ENCODE measurements at places on chromosomes 2 and 18.

- H3K4me3 ChIP-seq = peak overlapping the region; percentile 93
- H3K27me3 ChIP-seq = no peaks in the 10 kb centered on the region
- DNase-seq = no peak
- H3K36me3 ChIP-seq = no peaks in the 10 kb centered on the region
Measured at GRCh38 chr2:175167076-175167791, 769 bp downstream of the ATF2 start.

- no peak for DNase-seq
- H3K27me3 ChIP-seq = no peaks in the 10 kb centered on the region
- no peaks in the 10 kb centered on the region for H3K4me1 ChIP-seq
- H3K36me3 ChIP-seq = no peaks in the 10 kb centered on the region
- H3K4me3 ChIP-seq = no peak overlapping the region
Measured at GRCh38 chr18:62464266-62464665, 58.6 kb upstream of the ZCCHC2 start.

- no peak overlapping the region for H3K27ac ChIP-seq
- no peak for DNase-seq
- H3K4me3 ChIP-seq = no peak overlapping the region
- H3K36me3 ChIP-seq = peaks cover 4% of the 10 kb centered on the region
Measured at GRCh38 chr2:135573620-135574019, 42.3 kb downstream of the R3HDM1 start.

DNA sequence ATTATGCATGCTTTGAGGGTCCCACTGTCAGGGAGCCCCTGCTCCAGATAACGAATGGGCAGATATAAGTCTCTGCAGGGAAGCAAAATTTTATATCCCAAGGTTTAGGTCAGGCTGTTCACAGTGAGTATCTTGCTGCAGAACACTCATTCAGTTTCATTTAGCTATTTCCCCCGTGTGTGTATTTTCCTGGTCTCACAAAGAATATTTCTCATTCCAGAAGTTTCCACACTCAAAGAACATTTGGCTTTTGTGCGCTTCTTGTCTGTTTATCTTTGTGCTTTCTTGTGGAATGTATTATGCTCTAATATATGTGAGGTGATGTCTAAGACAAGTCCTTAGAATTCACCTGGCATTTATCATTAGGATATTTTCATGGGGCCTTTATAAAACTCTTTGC, 140.4 kb upstream of the MMADHC start:
- no peaks in the 10 kb centered on the region for H3K27me3 ChIP-seq
- H3K36me3 ChIP-seq = no peaks in the 10 kb centered on the region
- H3K4me1 ChIP-seq = no peaks in the 10 kb centered on the region
- no peak for DNase-seq
- H3K4me3 ChIP-seq = no peak overlapping the region
- no peak overlapping the region for H3K27ac ChIP-seq

DNA sequence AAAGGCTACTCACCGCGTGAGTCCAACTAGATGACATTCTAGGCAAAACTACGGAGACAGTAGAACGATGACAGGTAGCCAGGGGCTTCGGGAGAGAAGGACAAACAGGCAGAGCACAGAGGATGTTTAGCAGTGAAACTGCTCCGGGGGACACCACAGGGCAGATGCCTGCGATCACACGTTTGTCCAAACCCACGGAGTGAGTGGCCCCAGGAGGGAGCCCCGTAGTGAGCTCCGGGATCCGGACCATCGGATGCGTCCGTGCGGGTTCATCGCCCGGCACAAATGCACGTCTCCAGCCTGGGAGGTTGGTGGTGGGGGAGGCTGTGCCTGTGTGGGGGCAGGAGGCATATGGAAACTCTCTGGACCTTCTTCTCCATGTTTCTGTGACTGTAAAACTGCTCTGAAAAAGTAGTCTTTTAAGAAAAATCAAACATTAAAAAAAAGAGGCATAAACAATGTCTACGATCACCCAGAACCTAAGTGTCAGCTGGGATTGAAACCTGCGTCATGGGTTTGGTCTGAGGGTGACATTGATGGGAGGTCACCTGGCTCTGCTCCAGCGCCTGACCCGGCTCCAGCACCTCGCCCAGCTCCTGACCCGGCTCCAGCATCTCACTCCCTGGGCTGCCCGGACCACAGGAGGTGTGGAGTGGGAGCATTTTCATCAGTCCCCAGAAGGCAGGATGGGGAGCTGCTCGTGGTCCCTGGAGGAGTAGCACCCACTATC, 83.0 kb upstream of the CTDP1 start:
- no peaks in the 10 kb centered on the region for H3K4me1 ChIP-seq
- DNase-seq = no peak
- H3K27ac ChIP-seq = no peak overlapping the region
- H3K36me3 ChIP-seq = no peaks in the 10 kb centered on the region
- no peaks in the 10 kb centered on the region for H3K27me3 ChIP-seq

DNA sequence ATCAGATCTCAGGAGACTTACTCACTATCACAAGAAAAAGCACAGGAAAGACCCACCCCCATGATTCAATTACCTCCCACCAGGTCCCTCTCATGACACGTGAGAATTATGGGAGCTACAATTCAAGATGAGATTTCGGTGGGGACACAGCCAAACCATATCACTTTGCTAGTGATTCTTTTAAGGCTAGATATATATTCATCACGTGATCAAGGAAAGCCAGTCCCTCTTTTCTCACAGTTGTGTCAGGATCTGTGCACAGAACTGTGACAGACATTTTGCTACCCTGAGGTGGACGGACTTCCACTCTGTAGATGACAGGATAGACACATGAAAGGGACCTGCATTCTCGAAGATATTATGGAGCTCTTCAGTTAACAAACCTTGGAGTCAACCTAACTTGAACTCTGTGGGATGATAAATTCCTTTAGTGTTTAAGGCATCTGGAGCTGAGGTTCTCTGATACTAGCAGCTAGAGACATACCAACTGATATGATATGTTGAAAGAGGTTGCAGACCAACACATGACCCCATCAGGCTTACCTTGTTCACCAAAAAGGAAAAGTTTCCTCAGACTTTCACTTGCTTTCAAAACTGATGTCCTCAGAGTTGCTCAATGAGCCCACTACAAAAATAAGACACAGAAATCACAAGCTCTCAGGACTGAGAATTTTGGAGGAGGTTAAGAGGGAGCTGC, 66.3 kb upstream of the SCG2 start:
- no peak overlapping the region for H3K4me3 ChIP-seq
- no peaks in the 10 kb centered on the region for H3K36me3 ChIP-seq
- no peaks in the 10 kb centered on the region for H3K4me1 ChIP-seq
- no peak for DNase-seq
- H3K27me3 ChIP-seq = no peaks in the 10 kb centered on the region

DNA sequence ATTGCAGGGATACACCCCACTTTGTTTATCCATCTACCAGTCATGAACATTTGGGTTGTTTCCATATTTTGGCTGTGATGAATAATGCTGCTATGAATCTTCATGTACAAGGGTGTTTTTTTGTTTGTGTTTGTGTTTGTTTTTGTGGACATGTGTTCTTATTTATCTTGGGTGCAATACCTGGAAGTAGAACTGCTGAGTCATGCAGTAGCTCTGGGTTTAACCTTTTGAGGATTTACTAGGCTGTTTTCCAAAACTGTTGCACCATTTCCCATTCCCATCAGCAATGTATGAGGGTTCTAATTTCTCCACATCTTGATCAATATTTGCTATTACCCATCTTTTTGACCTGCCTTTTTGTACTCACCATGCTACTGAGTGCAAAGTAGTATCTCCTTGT, 140.0 kb upstream of the CYP1B1 start:
- H3K27me3 ChIP-seq = no peaks in the 10 kb centered on the region
- no peak overlapping the region for H3K27ac ChIP-seq
- DNase-seq = no peak
- no peak overlapping the region for H3K4me3 ChIP-seq

- peaks cover 41% of the 10 kb centered on the region for H3K27me3 ChIP-seq
- H3K27ac ChIP-seq = peak overlapping the region; percentile 59
- H3K4me1 ChIP-seq = peaks cover 38% of the 10 kb centered on the region
Measured at GRCh38 chr2:27264753-27265535, 2.1 kb upstream of the SLC30A3 start.

DNA sequence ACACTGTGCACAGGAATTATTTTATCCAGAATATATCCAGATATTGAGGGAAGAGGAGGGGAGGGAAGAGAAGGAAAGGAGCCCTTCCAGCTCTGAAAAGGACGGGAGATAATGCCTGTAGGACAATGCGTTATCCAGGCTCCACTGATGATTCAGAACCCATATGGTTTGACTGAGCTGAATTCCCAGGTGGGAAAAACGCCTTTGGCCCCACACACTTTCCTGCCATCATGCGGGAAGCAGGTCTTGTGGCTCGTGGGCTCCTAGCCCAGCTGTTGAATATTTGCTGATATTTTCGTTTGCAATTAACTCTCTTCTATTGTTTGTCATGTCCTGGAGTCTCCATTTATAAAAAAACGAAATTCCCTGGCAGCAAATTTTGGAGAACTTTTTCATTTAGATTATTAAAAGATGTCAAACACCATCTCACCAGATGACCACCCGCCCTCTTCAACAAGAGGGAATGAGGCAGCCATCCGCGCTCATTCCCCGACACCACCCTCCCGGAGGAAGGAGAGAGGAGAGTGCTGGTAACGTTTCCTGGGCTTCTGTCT, 8.9 kb downstream of the COL6A3 start:
- H3K27me3 ChIP-seq = peaks cover 8% of the 10 kb centered on the region
- no peaks in the 10 kb centered on the region for H3K4me1 ChIP-seq
- H3K4me3 ChIP-seq = no peak overlapping the region
- H3K36me3 ChIP-seq = no peaks in the 10 kb centered on the region
- no peak for DNase-seq
- H3K27ac ChIP-seq = no peak overlapping the region

GRCh38 chr2:1004398-1004797, 53.7 kb downstream of the SNTG2 start:
- no peak for DNase-seq
- H3K4me1 ChIP-seq = no peaks in the 10 kb centered on the region
- H3K36me3 ChIP-seq = no peaks in the 10 kb centered on the region
- no peak overlapping the region for H3K27ac ChIP-seq
- no peak overlapping the region for H3K4me3 ChIP-seq

GRCh38 chr18:58313491-58314032, 269.5 kb downstream of the NEDD4L start:
- peaks cover 7% of the 10 kb centered on the region for H3K4me1 ChIP-seq
- H3K36me3 ChIP-seq = no peaks in the 10 kb centered on the region
- H3K4me3 ChIP-seq = no peak overlapping the region

DNA sequence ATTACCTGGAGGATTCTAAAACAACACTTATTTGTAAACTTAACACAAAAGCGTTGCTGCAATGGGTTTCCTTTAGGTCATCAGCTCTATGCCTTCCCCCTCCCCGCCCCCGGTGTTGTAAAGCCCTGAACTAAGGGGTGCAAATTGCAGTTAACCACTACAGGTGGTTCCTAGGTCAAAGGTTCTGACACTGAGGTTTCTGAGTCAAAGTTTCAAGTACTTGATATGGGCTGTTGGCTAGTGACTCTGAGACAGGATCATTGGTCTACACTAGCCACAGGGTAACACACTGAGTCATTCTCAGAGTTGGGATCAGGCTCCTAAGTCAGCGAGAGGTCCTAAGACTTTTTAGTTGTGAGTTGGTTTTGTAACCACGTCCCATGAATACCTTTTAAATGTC, 15.4 kb downstream of the IL1B start:
- no peak overlapping the region for H3K27ac ChIP-seq
- no peaks in the 10 kb centered on the region for H3K4me1 ChIP-seq
- no peak for DNase-seq
- H3K27me3 ChIP-seq = no peaks in the 10 kb centered on the region
- no peak overlapping the region for H3K4me3 ChIP-seq

DNA sequence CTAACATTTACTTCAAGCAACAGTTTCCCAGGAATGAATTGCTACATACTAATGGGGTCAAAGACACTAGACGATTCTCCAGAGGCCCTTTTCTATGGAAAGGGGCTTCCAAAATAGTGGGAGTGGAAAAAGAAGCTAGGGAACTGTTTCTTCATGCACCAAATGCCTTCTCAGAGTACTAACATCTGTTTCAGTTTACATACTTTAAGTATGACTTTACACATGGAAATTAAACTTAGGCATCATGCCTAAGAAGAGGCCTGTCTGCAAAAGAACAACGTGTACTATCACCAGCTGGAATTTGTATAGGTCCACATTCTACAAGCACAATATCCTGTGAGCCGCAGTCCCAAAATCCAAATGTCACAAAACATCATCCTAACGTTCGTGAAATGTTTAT, 29.4 kb upstream of the WDR75 start:
- no peak for DNase-seq
- H3K27ac ChIP-seq = no peak overlapping the region
- H3K36me3 ChIP-seq = no peaks in the 10 kb centered on the region
- no peak overlapping the region for H3K4me3 ChIP-seq
- H3K27me3 ChIP-seq = no peaks in the 10 kb centered on the region

GRCh38 chr2:218722419-218722818, 11.8 kb downstream of the TTLL4 start:
- no peak for DNase-seq
- H3K27me3 ChIP-seq = no peaks in the 10 kb centered on the region
- peaks cover 3% of the 10 kb centered on the region for H3K36me3 ChIP-seq
- no peaks in the 10 kb centered on the region for H3K4me1 ChIP-seq
- H3K27ac ChIP-seq = no peak overlapping the region
- H3K4me3 ChIP-seq = no peak overlapping the region

DNA sequence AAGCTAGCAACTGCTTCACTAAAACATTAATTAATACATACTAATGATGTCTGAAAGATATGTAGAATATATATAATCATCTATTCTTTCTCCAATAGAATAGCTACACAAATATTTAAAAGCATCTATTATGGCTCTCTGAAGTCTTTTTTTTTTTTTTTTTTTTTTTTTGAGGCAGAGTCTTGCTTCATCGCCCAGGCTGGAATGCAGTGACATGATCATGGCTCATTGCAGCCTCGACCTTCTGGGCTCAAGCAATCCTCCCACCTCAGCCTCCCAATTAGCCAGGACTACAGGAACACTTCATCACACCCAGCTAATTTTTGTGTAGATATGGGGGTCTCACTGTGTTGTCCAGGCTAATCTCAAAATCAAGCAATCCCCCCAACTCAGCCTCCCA, 120.4 kb upstream of the KYNU start:
- H3K27ac ChIP-seq = no peak overlapping the region
- H3K4me3 ChIP-seq = no peak overlapping the region
- H3K36me3 ChIP-seq = no peaks in the 10 kb centered on the region
- H3K27me3 ChIP-seq = no peaks in the 10 kb centered on the region
- no peak for DNase-seq

All from B cell (primary cell).